ENCODE measurements at places on chromosomes 4 and X. TPM values are rescaled to one million over a fixed set of nuclear protein-coding genes. Genes with fewer than 3 reads are reported as not detected.

GRCh38 chrX:107935664-107936433 is 46.3 kb downstream of the TEX13B start:
- H3K36me3 ChIP-seq = no peaks in the 10 kb centered on the region
- peaks cover 19% of the 10 kb centered on the region for H3K27me3 ChIP-seq

GRCh38 chr4:3066836-3067400 is 7.4 kb downstream of the HTT-AS start:
- H3K36me3 ChIP-seq = no peaks in the 10 kb centered on the region
- no peak for DNase-seq
- no peaks in the 10 kb centered on the region for H3K4me1 ChIP-seq
- no peak overlapping the region for H3K4me3 ChIP-seq

The C4orf50 gene
- 0.15 TPM for total RNA-seq

- no peaks in the 10 kb centered on the region for H3K36me3 ChIP-seq
- no peaks in the 10 kb centered on the region for H3K4me1 ChIP-seq
- no peak for DNase-seq
- no peak overlapping the region for H3K27ac ChIP-seq
Measured at GRCh38 chrX:54093159-54093558, 48.9 kb upstream of the PHF8 start.

The SLC6A14 gene
- total RNA-seq = not detected

DNA sequence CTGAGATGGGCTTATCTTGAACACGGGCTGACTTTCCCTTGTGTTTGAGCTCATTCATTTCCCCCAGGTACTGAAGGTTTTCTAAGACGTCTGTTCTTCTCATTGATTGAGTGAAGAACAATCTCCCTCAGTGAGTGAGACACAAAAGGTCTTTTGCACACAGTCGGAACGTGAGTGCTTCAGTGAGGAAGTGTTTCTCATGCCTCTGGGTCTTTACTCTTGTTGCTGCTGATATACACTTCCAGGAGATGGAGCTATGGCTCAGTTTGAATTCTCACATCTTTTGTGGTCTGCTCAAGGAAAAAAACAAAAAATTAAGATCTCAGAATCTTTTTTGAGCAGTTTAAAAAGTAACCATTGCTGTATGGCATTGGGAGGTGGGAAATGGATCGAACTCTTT is 981.9 kb upstream of the TENM3 start:
- no peak overlapping the region for H3K27ac ChIP-seq
- DNase-seq = no peak
- H3K27me3 ChIP-seq = no peaks in the 10 kb centered on the region
- H3K4me1 ChIP-seq = no peaks in the 10 kb centered on the region

The CCKAR gene
- 0.89 TPM for total RNA-seq

DNA sequence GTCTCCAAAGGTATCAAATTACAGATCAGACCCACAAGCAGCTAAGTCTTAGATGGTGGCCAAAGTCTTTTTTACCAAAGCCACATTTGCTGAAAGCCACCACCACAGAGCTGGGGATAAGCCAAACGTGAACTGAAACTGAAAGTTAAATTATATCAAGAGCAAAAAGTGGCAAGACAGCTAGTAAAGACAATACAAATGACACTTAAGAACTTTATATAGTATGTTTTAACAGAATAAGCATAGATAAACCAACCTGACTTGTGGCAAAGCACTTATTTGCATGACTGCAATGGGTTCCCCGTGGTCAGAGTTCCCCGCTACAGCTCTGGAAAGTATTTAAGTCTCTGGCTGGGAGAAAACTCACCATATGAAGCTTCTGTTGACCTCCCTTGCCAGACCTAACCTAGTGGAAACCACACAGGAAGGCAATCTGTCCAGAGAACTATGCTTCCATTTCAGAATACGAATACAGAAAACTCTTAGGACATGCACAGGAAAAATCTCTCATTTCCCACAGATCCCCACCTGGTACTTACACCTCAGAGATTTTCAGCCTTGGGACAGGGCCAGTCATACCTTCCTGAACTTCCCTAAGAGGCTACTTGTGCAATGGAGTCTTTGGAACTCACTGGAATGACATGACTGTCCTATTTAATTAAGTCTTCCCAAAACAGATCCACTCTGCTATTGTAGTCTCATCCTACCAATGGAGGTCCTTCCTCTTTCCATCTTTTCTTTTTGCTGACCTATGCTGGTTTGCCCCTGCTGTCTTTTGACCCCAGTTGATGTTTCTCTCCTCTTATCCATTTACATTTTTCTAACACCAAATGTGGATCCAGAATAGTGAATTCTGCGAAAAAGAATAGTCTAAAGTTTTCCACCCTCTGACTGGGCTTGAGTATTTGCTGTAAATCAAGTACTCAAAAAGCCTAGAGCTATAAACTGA is 225.1 kb downstream of the NR3C2 start:
- H3K27ac ChIP-seq = no peak overlapping the region
- H3K27me3 ChIP-seq = no peaks in the 10 kb centered on the region
- peaks cover 14% of the 10 kb centered on the region for H3K4me1 ChIP-seq
- no peak overlapping the region for H3K4me3 ChIP-seq
- DNase-seq = no peak

The FAM114A1 gene
- 39.9 TPM for total RNA-seq

The GRIA2 gene
- total RNA-seq = not detected

- peaks cover 80% of the 10 kb centered on the region for H3K27me3 ChIP-seq
- no peaks in the 10 kb centered on the region for H3K36me3 ChIP-seq
- no peak for DNase-seq
- H3K4me1 ChIP-seq = no peaks in the 10 kb centered on the region
Measured at GRCh38 chr4:128796934-128797333, 12.6 kb upstream of the JADE1 start.

- no peak overlapping the region for H3K27ac ChIP-seq
- H3K36me3 ChIP-seq = no peaks in the 10 kb centered on the region
- peaks cover 8% of the 10 kb centered on the region for H3K27me3 ChIP-seq
- DNase-seq = no peak
Measured at GRCh38 chrX:153668423-153669173, 5.0 kb downstream of the PNCK start.

The PDGFRA gene
- total RNA-seq = 60.9 TPM

GRCh38 chrX:44085209-44085608 is 112.0 kb upstream of the NDP start:
- no peak overlapping the region for H3K4me3 ChIP-seq
- no peaks in the 10 kb centered on the region for H3K27me3 ChIP-seq

DNA sequence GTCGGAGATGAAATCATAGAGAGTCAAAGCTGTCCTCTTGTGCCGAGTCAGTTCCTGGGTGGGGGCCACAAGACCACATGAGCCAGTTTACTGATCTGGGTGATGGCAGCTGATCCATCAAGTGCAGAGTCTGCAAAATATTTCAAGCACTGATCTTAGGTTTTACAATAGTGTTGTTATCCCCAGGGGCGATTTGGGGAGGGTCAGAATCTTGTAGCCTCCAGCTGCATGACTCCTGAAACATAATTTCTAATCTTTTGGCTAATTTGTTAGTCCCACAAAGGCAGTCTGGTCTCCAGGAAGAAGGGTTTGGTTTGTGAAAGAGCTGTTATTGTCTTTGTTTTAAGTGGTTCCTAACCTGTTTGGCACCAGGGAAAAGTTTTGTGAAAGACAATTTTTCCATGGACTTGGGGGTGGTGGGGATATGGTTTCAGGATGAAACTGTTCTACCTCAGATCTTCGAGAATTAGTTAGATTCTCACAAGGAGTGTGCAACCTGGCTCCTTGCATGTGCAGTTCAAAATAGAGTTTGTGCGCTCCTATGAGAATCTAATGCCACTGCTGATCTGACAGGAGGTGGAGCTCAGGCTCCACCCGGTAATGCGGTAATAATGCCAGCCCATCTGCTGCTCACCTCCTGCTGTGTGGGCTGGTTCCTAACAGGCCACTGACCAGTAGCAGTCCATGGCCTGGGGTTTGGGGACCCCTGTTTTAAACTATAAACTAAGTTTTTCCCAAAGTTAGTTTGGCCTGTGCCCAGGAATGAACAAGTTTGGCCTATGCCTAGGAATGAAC is 29.2 kb downstream of the METAP1 start:
- H3K4me1 ChIP-seq = no peaks in the 10 kb centered on the region
- DNase-seq = no peak
- H3K4me3 ChIP-seq = no peak overlapping the region
- no peaks in the 10 kb centered on the region for H3K27me3 ChIP-seq

- no peak overlapping the region for H3K4me3 ChIP-seq
- no peaks in the 10 kb centered on the region for H3K36me3 ChIP-seq
- H3K27ac ChIP-seq = no peak overlapping the region
Measured at GRCh38 chr4:162350331-162350730, 186.5 kb upstream of the FSTL5 start.

The RTL9 gene
- total RNA-seq = 1.4 TPM

The SH3RF1 gene
- total RNA-seq = 4.3 TPM

The RHOXF1 gene
- 0.42 TPM for total RNA-seq

GRCh38 chr4:19748519-19749479 is 502.9 kb upstream of the SLIT2 start:
- no peaks in the 10 kb centered on the region for H3K27me3 ChIP-seq
- no peaks in the 10 kb centered on the region for H3K4me1 ChIP-seq
- H3K36me3 ChIP-seq = no peaks in the 10 kb centered on the region
- H3K4me3 ChIP-seq = no peak overlapping the region
- peak; percentile 96 for DNase-seq

The ATXN3L gene
- total RNA-seq = not detected

The DKK2 gene
- total RNA-seq = 0.06 TPM

The FAAH2 gene
- total RNA-seq = 4.4 TPM

- DNase-seq = no peak
- no peak overlapping the region for H3K27ac ChIP-seq
- no peaks in the 10 kb centered on the region for H3K4me1 ChIP-seq
- H3K36me3 ChIP-seq = no peaks in the 10 kb centered on the region
- no peaks in the 10 kb centered on the region for H3K27me3 ChIP-seq
Measured at GRCh38 chr4:29151584-29151983, 1568.6 kb upstream of the PCDH7 start.

DNA sequence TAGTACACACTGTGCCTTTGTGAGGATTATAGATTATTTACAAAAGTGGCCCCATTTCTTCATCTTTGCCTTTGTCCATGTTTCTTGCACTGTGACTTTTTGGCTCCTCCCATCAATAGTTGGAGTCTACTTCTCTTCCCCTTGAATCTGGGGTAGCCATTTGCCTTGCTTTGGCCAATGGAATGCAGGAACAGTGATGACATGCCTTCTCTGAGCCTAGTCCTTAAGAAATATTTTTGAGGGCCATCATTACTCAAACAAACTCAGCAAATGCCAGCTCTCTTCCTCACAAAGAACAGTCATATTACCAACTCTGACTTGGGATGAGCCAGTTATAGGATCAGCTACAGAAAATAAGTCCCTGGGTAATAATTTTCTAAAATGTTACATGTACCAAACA is 189.6 kb downstream of the FRMPD4 start:
- H3K36me3 ChIP-seq = no peaks in the 10 kb centered on the region
- no peak overlapping the region for H3K4me3 ChIP-seq
- DNase-seq = no peak
- H3K27ac ChIP-seq = no peak overlapping the region

DNA sequence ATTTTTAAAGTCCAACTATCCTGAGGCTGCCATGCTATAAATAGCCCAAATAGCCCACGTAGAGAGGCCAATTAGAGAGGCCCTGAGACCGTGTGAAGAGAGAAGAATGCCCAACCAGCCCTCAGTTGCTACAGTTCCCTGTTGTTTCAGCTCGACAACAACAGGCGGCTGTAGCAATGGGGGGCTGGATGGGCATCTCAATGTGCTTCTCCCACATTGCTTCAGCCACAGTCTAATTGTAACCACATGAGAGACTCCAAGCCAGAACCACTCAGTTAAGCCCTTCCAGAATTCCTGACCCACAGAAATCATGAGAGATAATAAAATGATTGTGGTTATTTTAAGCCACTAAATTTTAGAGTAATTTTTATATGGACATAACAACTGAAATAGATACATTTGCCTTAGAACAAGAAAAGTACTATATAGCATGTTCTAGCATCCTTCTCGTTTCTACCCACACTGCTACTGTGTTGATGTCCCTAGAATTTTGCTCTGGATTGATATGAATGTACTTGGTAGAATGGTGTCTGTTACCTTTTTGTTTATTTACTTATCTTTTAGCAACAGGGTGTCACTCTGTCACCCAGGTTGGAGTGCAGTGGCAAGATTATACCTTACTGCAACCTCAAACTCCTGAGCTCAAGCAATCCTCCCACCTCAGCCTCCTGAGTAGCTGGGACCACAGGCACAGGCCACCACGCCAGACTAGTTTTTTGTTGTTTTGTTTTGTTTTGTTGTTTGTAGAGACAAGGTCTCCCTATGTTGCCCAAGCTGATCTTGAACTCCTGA is 436.4 kb downstream of the BCOR start:
- no peaks in the 10 kb centered on the region for H3K36me3 ChIP-seq
- H3K27ac ChIP-seq = no peak overlapping the region
- no peaks in the 10 kb centered on the region for H3K4me1 ChIP-seq
- H3K27me3 ChIP-seq = no peaks in the 10 kb centered on the region
- no peak overlapping the region for H3K4me3 ChIP-seq

DNA sequence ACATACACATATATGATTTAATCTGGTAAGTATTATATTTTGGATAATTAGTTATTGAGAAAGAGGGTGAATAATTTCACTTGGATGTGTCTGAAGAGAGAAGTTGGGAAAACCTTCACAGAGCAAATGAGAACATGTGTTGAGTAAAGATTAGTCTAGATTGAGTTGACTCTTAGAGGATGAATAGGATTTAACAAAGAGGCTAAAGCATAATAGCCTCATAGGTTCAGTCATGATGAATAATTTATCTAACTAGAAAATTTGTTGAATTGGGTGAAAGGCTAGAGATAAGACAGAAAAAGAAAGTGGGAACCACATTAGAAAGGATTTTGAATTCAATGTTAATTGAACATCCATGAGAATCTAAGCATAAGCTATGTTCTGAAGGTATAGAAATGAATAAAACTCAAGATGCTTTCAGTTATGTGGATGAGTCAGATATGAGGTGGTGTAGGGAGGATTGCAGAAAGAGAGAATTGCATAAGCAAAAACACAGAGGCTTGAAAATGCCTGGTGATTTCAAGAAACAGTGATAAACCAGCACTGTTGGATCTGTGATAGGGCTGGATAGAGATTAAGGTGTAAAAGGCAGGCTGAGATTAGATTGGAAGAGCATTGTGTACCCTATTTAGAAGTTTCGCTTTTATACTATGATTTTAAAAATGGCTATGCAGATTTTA is 207.6 kb upstream of the NR3C2 start:
- no peaks in the 10 kb centered on the region for H3K27me3 ChIP-seq
- H3K4me3 ChIP-seq = no peak overlapping the region
- no peak for DNase-seq
- H3K36me3 ChIP-seq = no peaks in the 10 kb centered on the region
- H3K27ac ChIP-seq = no peak overlapping the region

DNA sequence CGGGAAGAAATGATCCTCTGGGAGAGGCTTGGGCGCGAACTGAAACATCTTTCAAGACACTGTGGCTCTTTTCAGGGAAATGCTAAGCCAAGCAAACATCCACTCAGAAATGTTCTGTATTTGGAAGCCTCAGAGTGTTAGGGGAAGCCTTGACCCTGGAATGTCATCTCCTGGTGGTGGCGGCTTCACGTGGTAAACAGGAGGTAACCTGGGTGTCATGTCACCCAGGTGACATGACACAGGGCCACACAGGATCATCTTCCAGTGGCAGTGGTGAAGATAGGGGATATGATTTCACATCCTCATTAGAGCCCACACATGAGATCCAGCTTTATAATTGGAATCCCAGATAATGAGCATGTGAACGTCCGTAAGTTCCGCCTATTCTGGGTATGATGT is 140.0 kb downstream of the TBL1X start:
- no peaks in the 10 kb centered on the region for H3K36me3 ChIP-seq
- no peak overlapping the region for H3K4me3 ChIP-seq

The HSFX1 gene
- 5.2 TPM for total RNA-seq

The MTNR1A gene
- total RNA-seq = 0.60 TPM

Data from cardiac muscle cell (in vitro differentiated cells and primary cell).